ENCODE measurements at places on chromosomes 4 and X.

- no peak for DNase-seq
Measured at GRCh38 chr4:2172627-2173231, 69.2 kb downstream of the HAUS3 start.

- DNase-seq: no peak
Measured at GRCh38 chr4:147768113-147768512, 36.2 kb downstream of the ARHGAP10 start.

- DNase-seq: peak; percentile 99
Measured at GRCh38 chr4:121869841-121870822, at the start of gene BBS7. TSS of gene BBS7 (minus strand) at chr4:121870474. CDS start at chr4:121870313, 161 bp downstream.

GRCh38 chr4:2071912-2072867 lies 13.1 kb downstream of the NAT8L start:
- DNase-seq: no peak

GRCh38 chrX:137427816-137428215 lies 138.1 kb upstream of the ZIC3 start:
- peak; percentile 18 for DNase-seq
